ENCODE measurements at places on chromosomes 12 and 14.

- DNase-seq = no peak
These were observed 148.8 kb upstream of the GARIN6 start for GRCh38 chr12:99498756-99499155.

DNA sequence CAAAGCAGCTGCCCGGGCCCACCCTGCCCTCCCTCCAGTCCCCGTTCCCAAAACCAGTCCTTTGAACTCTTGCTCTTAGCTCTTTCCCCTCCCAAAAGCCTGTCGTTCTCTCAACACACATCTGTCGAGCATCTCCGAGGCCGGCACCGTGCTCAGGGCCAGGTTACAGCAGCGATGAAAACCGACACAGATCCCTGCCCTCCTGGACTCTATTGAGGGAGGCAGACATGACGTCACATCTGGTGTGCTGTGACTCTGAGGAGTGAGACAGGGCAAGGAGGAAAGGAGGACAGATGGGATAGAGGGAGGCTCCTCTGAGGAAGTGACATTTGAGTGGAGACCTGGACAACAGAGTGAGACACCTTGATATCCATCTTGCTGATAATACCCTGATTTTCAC is 34.6 kb upstream of the PWP1 start:
- no peak for DNase-seq

DNA sequence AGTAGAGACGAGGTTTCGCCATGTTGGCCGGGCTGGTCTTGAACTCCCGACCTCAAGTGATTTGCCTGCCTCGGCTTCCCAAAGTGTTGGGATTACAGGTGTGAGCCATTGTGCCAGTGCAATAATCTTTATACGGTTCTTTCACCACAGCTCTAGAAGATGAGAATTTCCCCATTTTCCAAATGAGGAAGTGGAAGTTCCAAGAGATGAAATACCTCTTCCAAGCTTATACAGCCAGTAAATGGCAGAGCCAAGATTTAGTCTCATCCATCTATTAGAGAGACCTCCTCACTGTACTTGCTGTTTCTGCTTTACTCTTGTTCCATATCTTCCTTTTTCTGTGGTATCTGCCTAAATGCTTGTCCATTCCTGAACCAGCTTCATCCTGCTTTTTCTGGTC is 3.1 kb upstream of the LMNTD1 start:
- no peak for DNase-seq

DNA sequence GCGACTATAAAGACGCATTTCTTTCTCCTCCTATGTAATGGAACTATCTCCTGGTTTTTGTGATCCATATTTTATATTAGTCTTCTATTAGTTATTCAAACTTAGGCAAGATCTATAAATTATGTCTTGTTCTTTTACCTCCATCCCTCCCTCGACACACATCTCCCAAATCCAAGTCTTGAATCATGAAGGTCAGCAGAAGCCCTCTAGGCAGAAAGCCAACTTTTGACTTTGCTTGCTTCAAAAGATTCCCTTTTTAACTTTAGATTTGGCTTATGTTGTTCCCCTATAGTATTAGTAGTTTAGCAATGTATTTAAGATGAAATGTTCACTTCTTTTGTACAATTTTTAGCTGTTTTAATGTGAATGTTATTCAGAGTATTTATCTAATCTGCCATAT is 689.8 kb downstream of the SLC6A15 start:
- no peak for DNase-seq

DNA sequence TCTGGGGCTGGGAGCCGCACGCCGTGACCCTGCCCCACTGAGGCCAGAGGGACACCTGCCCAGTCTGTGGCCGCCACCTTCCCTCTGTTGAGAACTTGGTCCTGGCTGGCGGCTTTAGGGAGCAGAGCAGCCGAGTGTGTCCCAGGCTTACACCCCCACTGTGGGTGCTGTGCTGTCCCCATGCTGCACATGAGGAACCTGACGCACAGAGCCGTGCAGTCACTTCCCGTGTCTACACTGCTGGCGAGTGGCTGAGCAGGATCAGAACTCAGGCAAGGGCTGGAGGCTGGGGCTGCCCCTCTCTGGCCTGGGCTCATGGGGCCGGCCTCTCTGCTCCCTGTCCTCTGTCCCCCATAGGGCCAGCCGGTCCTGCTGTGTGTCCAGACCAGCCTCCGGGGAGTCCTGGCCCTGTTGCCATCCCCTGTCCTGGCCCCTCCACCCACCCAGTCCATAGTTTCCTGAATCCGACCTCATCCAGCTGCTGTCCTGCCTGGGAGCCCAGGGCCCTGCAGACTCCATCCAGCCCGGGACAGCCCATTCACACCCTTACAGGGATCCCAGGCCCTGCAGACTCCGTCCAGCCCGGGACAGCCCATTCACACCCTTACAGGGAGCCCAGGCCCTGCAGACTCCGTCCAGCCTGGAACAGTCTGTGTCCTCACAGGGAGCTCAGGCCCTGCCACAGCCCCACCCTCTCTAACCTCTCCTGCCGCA is 10.3 kb downstream of the FBRSL1 start:
- DNase-seq = no peak

DNA sequence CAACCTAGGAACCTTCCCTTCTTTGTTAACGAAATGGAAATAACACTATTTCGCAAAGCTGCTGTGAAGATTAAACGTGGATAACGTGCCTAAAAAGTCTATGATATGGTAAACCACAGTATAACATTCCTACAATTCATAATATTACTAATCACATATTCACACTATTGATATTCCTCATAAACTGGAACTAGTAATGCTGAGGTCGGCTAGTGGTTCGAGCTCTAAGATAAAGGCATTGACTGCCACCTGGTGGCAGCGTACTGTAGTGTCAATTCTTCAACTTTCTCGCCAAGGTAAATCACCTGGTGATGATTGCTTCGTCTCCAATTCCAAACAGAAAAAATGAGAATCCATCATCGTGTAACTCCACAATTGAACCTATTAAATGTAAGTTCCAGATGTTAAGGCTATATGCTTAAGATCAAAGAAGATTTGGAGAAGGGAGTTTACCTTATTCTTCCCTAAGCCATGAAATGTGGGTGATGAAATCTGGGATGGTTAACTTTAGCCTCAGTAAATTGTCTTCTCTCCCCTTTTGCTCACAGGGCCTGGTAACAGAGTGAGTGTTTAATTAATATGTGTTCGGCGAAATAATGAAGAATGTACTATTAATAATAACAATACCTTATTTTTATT is 197.5 kb upstream of the TMEM132C start:
- no peak for DNase-seq

GRCh38 chr12:112645586-112645985 is 146.0 kb upstream of the RPH3A start:
- DNase-seq = peak; percentile 64

DNA sequence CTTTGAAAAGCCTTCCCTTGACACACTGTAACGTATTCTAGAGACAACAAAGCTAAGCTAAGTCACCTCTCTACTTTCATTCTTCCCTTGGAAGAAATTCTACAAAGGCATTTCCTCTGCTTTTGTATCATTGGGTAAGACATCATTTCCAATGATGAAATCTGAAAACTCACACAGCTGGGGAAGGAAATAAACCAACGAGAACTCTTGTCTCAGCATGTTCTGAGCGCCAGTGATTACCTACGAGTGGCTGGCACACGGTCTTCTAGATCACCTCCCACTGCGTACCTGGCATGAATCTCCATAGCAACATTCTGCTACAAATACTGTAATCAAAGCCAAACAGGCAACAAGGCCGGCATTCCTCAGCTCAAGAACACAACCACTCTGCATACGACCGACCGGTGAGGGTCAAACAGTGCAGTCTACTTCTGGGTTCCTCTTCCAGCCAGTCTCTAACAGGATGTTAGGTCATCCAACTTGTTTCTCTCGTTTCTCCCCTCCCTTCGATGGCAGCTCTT is 7.6 kb downstream of the VPS37B start:
- no peak for DNase-seq

DNA sequence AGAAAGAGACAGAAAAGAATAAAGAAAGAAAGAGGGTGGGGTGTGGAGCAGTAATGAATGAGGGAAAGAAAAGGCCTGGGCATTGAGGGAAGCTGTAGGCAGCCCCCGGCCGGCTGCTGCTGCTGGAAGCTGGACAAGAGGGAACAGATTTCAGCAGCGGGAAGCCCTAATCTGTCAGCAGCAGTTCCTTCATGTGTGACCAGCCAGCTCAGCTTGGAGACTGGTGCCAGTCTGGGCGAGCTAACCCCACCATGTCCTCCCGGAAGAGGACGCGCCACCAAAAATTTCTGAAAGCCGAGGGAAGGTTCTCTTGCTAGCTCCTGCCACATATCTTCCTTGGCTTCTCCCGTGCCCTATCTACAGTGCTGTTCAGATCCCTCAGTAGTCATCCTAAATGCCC is 236.8 kb downstream of the GRIN2B start:
- DNase-seq = no peak

- no peak for DNase-seq
These were observed 14.5 kb downstream of the BAG5 start for GRCh38 chr14:103547941-103548462.
